Memory B cell (primary cell): ENCODE measurements at places on chromosomes 4 and X.

- DNase-seq = no peak
Measured at GRCh38 chrX:111465669-111466068, 45.8 kb upstream of the SERTM2 start.

- DNase-seq = no peak
Measured at GRCh38 chrX:68175562-68175961, 257.7 kb downstream of the OPHN1 start.

GRCh38 chr4:127012549-127012948, 620.2 kb upstream of the INTU start:
- no peak for DNase-seq

GRCh38 chr4:138055890-138056289, 186.3 kb downstream of the SLC7A11 start:
- no peak for DNase-seq

- DNase-seq = no peak
Measured at GRCh38 chr4:24895461-24895860, 17.4 kb downstream of the CCDC149 start.

GRCh38 chr4:47642985-47643760, 158.1 kb downstream of the ATP10D start:
- DNase-seq = no peak

DNA sequence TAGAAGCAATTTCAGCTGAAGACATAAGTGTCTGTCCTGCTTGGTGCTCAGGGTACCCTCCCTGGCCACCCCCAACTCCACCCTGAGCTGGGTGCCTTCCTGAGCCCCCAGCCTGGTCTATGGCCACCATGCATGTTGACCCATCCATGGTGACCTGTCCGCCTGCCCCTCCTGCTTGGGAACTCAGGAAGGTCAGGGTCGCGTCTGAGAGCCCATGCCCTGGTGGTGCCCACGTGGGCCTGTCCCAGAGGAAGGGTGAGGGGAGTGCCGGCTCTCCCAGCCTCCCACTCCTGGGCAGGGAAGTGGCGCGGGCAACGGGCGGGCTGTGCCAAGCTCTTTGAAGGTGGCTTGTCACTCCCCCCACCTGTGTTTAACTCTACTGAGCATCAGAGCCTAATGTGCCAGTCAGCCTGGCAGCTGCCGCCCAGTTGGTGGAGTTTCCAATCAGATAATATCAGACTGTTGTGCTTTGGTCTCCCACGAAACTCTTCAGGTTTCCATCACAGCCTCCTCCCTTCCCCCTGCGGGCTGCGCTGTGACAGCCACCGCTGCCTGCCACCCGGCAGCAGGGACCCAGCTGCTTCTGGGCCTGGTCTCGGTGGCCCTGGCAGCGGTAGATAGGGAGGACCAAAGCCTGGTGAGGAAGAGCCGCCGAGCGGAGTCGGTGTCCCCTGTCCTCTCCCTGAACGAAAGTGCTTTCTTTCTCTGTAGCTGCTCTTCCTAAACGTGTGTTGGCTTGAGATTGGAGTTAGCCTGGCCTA, 4.8 kb downstream of the SH3BP2 start:
- no peak for DNase-seq

GRCh38 chr4:117847849-117848248, 186.4 kb upstream of the NDST3 start:
- DNase-seq = no peak

DNA sequence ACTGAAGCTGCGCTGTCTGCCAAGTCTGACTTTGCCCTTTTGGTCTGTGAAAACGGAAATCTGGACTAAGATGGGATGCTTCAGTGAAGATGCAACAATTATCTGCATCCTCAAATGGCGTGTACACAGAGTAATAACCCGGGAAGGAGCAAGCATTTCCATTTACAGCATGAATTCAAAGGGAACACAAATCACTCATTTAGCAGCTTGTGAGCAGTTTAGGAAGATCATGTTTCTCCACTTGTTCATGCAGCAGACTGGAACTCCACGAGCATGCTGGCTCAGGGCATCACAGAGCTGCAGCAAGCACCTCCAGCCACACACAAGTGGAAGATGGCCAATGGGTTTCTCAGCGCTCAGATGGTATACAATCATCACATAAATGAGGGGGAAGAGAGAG, 175.5 kb downstream of the NLGN4X start:
- DNase-seq = no peak

GRCh38 chr4:47913861-47914219, 543 bp downstream of the NFXL1 start:
- DNase-seq = no peak

DNA sequence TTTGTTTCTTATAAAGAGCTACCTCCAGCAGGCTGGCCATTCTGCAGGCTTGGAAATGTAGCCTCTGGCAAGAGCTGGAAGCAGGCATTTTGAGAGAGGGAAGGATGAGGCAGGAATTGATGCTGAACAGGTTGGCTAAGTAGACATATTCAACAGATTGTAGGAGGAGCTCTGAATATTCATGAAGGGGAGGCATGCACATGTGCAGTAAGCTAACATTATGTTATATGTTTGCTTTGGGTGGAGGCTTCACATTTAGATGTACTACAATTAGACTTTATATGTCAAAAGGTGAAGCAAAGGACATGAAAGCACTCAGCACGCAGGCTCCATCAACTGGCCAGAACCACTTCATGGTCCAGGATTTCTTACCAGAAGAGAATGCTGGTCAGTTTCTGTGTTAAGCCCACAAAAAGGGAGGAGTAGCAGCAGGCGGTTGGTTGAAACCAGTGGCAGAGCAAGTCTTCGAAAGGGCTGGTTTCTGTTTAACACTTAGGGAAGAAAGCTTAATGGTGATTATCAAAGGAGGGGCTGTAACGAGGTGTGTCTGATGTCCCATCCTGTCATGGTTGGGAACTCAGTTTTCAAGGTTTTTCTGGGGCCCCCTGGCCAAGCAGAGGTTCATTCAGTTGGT, 54.8 kb downstream of the FGFBP1 start:
- DNase-seq = no peak

DNA sequence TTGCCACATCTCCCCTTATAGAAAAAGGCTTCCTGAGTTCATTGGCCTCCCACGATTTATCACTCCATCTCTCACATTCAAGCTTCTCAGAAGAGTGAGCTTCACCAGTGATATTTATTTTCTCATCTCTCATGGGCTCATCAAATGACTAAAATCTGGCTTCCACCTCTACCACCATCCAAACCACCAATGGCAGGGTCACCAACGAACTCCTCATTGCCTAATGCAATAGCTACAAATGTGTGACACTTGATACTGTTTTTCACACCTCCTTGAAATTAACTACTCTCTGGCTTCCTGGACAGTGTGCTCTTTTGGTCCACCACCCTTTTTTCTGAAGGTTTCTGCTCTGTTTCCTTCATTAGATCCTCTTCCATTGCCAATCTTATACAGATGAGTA, 129.0 kb downstream of the SH2D1A start:
- DNase-seq = no peak

- DNase-seq = no peak
Measured at GRCh38 chr4:145881576-145881975, 57.0 kb downstream of the ZNF827 start.

DNA sequence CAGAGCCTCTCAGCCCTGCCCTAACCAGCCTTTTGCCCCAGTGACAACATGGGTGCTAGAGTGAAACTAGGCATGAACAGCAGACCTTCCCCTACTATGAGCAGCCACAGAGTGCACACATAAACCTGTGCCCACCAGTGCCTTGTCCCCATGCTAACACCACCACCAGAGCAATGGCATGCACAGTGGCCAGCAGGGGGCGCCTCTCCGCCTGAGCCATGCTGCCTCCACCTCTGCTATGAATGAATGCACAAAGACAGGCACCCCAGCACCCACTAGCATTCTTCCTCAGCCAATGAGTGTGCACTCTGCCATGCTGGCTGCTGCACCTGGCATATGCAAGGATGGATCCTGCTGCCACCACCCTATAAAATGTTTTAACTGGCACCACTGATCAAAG, 286.9 kb upstream of the FGF16 start:
- DNase-seq = no peak

- DNase-seq = no peak
Measured at GRCh38 chrX:368811-369562, 17.7 kb downstream of the PPP2R3B start.

DNA sequence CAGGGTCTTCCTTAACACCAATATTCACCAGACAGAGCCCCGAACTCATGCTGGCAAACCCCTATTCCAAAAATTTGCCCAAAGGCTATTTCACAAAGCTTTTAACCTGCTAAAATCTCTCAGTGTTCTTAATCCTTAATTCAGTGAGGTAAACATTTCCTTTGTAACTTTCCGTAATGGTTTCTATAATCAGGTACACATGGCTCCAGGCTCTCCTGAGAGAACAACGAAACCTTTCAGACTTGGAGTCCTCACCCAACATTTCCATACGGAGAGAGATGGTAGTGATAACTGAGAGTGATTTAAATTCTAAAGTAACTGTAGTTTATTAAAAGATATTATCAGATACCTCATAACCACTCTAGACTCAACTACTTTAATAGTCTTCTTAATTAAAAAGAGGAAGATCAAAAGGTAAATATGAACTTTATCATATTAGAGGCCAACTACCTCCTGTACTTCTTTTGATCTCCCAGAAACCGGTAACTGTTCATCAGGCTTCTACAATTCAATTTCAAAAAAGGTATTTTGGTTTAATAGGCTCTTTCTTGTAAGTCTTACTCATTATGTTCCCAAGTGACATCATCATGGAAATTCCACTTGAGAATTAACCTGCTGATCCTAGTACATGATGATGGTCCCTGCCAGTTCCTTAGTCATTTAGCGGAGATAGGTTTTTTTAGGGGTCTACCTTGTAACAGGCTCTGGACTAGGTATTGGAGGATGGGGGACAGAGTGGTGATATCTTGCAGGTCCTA, 91.4 kb upstream of the UCP1 start:
- DNase-seq = no peak

GRCh38 chr4:13888112-13888511, 260.6 kb upstream of the BOD1L1 start:
- no peak for DNase-seq

DNA sequence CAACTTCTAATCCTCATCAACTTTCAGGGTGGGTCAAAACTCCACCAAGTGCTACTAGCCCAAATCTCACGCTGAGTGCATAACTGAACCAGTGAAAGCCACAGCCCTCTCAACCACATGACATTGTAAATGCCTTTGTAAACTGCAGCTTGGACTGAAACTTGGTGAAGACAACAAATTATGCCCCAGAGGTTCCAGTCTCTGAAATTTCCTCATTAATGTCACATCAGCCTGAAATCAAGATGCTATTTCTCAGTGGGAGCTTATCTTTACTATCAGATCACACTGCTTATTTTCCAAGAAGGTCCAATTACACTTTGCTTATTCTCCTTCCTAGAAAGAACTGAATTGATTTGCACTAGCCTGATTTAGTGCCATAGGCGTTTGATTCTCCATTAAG, 46.6 kb downstream of the SOWAHB start:
- DNase-seq = no peak

DNA sequence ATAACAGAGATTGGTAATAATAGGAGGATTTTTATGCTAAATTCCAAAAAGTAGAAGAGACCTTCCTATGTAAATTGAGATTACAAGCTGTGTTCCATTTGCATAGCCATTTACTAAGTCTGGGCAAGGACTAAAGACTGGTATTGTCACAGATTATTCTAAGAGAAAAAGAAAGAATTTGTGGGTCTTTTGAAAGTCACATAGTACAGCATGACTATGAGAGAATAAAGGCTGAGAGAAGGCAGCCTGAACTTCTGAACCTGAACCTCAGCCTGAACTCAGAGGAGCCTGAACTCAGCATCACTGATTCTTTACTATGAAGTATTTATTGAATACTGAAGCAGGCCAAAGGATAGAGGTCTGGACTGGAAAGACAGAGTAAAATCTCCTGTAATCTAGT, 297.5 kb downstream of the STPG2 start:
- no peak for DNase-seq

DNA sequence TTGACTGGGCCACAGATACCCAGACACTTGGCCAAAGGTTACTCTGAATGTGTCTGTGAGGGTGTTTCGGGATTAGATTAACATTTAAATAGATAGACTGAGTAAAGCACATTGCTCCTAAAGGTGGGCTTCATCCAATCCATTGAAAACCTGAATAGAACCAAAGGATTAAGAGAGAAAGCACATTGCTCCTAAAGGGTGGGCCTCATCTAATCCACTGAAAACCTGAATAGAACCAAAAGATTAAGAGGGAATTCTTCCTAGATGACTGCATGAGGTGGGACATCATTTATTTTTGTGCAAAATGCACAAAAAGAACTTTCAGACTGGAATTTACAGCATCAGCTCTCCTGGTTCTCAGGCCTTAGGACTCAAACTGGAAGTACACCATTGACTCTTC, 351.2 kb upstream of the PCDH10 start:
- DNase-seq = no peak

DNA sequence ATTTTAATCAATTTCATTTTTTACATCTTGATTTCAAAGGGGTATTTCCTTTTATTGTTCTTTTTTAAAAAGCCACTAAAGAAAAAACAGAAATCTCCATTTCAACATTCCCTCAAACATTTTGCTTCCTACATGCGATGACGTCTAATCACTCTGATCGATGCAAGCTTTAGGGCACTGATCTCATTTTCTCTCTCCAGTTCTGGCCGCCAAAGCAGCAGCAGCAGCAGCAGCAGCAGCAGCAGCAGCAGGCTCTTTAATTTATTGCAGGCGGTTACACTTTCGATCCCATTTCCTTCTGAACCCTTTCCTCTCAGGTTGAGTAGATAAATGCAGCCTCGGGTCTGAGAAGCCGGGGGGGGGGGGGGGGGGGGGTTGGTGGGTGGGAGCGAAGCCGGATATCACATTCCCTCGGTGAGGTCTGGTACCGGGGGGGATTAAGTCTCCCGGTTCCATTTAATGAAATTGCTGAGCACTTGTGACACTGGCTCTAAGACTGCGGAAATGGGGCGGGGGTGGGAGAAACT, 3.4 kb upstream of the PCDH7 start:
- no peak for DNase-seq

GRCh38 chr4:176864238-176864637, 71.5 kb upstream of the VEGFC start:
- no peak for DNase-seq

GRCh38 chr4:140254651-140255299, 100.8 kb upstream of the MAML3 start:
- no peak for DNase-seq

DNA sequence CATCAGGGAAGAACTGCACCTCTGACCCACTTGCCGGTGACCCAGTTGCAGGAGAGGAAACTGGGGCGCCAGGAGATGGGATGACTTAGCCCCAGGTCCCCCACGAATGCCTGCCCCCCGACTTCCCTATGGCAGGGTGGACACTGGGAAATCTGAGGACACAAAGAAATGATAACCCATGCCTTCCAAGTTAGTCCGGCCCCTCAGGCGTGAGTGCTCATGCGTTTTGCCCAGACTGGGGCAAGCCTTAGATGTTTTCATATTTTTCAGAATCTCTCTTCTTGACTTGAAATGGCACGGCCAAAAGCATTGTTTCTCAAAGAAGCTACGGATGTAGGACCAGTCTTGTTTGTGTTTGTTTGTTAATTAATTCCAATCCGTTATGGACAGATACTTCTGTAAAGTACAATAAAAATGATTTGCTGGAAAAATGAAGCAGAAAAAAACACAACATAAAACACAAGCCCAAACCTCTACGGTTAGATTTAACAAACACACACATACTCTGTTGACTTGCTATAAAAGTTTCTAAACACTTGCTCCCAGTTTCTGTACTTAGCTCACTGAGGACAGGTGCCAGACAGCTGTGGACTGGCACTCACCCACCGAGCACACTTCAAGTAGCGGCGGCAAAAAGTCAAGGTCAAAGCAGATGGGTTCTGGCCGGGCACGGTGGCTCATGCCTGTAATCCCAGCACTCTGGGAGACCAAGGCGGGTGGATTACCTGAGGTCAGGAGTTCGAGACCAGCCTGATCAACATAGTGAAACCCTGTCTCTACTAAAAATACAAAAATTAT, 341.5 kb downstream of the BCOR start:
- no peak for DNase-seq

- DNase-seq = no peak
Measured at GRCh38 chr4:182197611-182198010, 45.6 kb upstream of the TENM3 start.
